Ascending aorta (tissue), 2 donors: ENCODE measurements at places on chromosomes 7 and 10. TPM values are rescaled to one million over a fixed set of nuclear protein-coding genes. Genes with fewer than 3 reads are reported as not detected.

SEMA3E gene
- total RNA-seq: 4.3 TPM

SORCS3 gene
- total RNA-seq: not detected

DNA sequence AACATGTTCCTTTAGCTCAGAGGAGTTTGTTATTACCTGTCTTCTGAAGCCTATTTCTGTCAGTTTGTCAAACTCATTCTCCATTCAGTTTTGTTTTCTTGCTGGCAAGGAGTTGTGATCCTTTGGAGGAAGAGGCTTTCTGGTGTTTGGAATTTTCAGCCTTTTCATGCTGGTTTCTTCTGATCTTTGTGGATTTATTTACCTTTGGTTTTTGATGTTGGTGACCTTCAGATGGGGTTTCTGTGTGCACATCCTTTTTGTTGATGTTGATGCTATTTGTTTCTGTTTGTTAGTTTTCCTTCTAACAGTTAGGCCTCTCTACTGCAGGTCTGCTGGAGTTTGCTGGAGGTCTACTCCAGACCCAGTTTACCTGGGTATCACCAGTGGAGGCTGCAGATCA is 118.6 kb downstream of the PPP1R9A start:
- H3K36me3 ChIP-seq: no peaks in the 10 kb centered on the region
- H3K4me1 ChIP-seq: no peaks in the 10 kb centered on the region
- H3K4me3 ChIP-seq: no peak overlapping the region

- no peak for DNase-seq
- H3K4me1 ChIP-seq: no peaks in the 10 kb centered on the region
- H3K27me3 ChIP-seq: no peaks in the 10 kb centered on the region
- no peak overlapping the region for H3K4me3 ChIP-seq
Observed at GRCh38 chr10:96532523-96532922, 18.8 kb upstream of the TLL2 start.

- no peaks in the 10 kb centered on the region for H3K27me3 ChIP-seq
- DNase-seq: peak; percentile 24
- H3K4me1 ChIP-seq: no peaks in the 10 kb centered on the region
- H3K4me3 ChIP-seq: no peak overlapping the region
- H3K36me3 ChIP-seq: no peaks in the 10 kb centered on the region
Observed at GRCh38 chr10:132223156-132223590, 36.4 kb downstream of the DPYSL4 start.

- H3K4me1 ChIP-seq: no peaks in the 10 kb centered on the region
- H3K36me3 ChIP-seq: no peaks in the 10 kb centered on the region
- H3K27me3 ChIP-seq: no peaks in the 10 kb centered on the region
- no peak for DNase-seq
- no peak overlapping the region for H3K4me3 ChIP-seq
Observed at GRCh38 chr7:70421319-70421718, 710.6 kb upstream of the GALNT17 start.

DNA sequence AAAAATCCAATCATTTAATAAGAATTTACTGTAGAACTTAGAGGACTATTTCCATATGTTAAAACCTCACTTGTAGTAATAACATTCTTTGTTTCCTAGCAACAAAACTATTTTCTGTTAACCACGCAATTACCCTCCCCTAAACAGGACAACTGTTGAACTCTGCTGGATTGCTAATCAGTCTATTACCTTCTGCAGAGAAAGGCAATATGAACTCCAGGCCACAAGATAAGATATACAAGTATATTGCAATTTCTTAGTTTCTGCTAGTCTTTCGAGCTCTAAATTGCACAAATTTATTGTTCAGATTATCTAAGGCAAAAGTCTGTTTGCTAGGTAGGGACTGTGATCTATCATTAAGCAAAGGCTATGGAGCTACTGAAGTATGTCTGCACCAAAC is 920.1 kb upstream of the LRRN3 start:
- no peak for DNase-seq
- H3K4me3 ChIP-seq: no peak overlapping the region
- H3K27me3 ChIP-seq: no peaks in the 10 kb centered on the region
- H3K36me3 ChIP-seq: no peaks in the 10 kb centered on the region

ITGA8 gene
- total RNA-seq: 231 TPM

- H3K4me1 ChIP-seq: no peaks in the 10 kb centered on the region
- DNase-seq: no peak
- peak overlapping the region; percentile 49 for H3K4me3 ChIP-seq
- no peaks in the 10 kb centered on the region for H3K27me3 ChIP-seq
- peak overlapping the region; percentile 32 for H3K27ac ChIP-seq
Observed at GRCh38 chr10:13827076-13827797, 240.5 kb downstream of the PRPF18 start.

NUTM2D gene
- total RNA-seq: 10.9 TPM

MMD2 gene
- not detected for total RNA-seq

GRCh38 chr7:44889086-44889781 is 3.9 kb upstream of the PURB start:
- H3K4me3 ChIP-seq: no peak overlapping the region
- no peak for DNase-seq
- H3K27me3 ChIP-seq: no peaks in the 10 kb centered on the region
- H3K36me3 ChIP-seq: no peaks in the 10 kb centered on the region
- peaks cover 8% of the 10 kb centered on the region for H3K4me1 ChIP-seq

GRCh38 chr7:34136698-34137097 is 231.4 kb downstream of the BMPER start:
- H3K4me1 ChIP-seq: no peaks in the 10 kb centered on the region
- H3K27ac ChIP-seq: no peak overlapping the region
- no peak for DNase-seq

DNA sequence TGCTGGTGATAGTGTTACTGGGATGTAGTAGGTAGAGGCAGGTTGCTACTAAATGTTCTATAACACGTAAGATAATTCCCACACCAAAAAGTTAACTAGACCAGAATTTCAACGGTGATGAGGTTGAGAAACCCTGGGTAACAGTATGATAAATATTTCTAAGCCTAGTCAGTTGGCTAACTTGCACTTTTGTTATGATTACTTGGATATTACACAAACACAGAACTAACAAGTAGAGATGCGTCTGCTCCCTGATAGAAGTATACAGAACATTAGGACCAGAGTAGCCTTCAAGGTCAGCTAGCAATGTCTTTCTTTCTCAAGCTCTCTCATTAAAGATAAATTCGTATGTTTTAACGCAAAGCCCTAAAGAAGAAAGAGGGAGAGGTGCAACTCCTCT is 86.2 kb upstream of the FZD8 start:
- no peak overlapping the region for H3K4me3 ChIP-seq
- H3K27me3 ChIP-seq: no peaks in the 10 kb centered on the region
- no peaks in the 10 kb centered on the region for H3K4me1 ChIP-seq
- no peak for DNase-seq
- H3K27ac ChIP-seq: no peak overlapping the region
- H3K36me3 ChIP-seq: no peaks in the 10 kb centered on the region

SNX10 gene
- total RNA-seq: 3.5 TPM

- no peak for DNase-seq
- H3K27me3 ChIP-seq: no peaks in the 10 kb centered on the region
- no peak overlapping the region for H3K4me3 ChIP-seq
- H3K36me3 ChIP-seq: no peaks in the 10 kb centered on the region
- H3K4me1 ChIP-seq: no peaks in the 10 kb centered on the region
Observed at GRCh38 chr10:7585228-7585627, 81.5 kb downstream of the ITIH5 start.

ARHGEF35 gene
- total RNA-seq: 0.75 TPM

DNA sequence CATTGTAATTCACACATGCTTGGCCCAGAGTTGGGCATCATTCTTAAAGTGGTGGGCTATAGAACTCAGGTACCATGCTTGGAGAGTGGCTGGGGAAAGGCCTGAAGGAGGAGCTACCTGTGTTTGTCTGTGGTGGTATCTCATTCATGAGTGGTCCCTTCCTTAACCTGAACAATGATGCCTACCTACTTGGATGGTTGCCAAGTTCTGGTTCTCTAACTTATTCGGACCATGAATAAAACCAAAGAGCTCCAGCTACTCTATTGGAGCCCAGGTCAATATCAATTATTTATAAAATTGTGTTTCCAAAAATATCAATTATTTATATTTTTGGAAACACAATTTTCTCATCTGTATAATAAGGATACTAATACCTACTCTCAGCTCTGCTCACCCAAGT is 2.9 kb upstream of the GPR37 start:
- H3K36me3 ChIP-seq: no peaks in the 10 kb centered on the region
- peaks cover 2% of the 10 kb centered on the region for H3K4me1 ChIP-seq
- H3K27me3 ChIP-seq: no peaks in the 10 kb centered on the region
- no peak for DNase-seq
- no peak overlapping the region for H3K4me3 ChIP-seq

PTN gene
- 10.4 TPM for total RNA-seq

ZNF503 gene
- total RNA-seq: 28.8 TPM

DNA sequence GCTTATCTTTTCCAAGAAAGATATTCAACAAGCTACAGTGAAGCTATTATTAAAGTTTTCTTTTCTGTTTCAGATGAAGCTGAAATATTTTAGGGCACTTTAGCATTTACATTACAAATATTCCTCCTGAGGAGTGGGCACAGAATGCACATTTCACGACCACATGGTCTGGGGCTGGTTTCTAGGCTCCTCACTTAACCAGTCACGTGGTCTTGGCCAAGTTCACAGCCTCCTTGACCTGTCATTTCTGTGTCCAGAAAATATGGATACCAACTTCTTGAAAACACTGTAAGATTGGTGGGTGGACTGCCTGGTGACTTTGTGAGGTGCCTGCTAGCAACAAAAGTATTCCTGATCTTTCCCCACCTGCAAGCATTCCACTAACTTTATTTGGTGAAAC is 70.9 kb downstream of the FAM171A1 start:
- H3K4me1 ChIP-seq: no peaks in the 10 kb centered on the region
- H3K27me3 ChIP-seq: no peaks in the 10 kb centered on the region
- H3K36me3 ChIP-seq: no peaks in the 10 kb centered on the region
- no peak for DNase-seq
- no peak overlapping the region for H3K27ac ChIP-seq
- H3K4me3 ChIP-seq: no peak overlapping the region

- DNase-seq: no peak
- no peaks in the 10 kb centered on the region for H3K36me3 ChIP-seq
- no peaks in the 10 kb centered on the region for H3K27me3 ChIP-seq
- no peak overlapping the region for H3K4me3 ChIP-seq
- no peaks in the 10 kb centered on the region for H3K4me1 ChIP-seq
Observed at GRCh38 chr10:30697806-30698205, 68.3 kb upstream of the LYZL2 start.

DNA sequence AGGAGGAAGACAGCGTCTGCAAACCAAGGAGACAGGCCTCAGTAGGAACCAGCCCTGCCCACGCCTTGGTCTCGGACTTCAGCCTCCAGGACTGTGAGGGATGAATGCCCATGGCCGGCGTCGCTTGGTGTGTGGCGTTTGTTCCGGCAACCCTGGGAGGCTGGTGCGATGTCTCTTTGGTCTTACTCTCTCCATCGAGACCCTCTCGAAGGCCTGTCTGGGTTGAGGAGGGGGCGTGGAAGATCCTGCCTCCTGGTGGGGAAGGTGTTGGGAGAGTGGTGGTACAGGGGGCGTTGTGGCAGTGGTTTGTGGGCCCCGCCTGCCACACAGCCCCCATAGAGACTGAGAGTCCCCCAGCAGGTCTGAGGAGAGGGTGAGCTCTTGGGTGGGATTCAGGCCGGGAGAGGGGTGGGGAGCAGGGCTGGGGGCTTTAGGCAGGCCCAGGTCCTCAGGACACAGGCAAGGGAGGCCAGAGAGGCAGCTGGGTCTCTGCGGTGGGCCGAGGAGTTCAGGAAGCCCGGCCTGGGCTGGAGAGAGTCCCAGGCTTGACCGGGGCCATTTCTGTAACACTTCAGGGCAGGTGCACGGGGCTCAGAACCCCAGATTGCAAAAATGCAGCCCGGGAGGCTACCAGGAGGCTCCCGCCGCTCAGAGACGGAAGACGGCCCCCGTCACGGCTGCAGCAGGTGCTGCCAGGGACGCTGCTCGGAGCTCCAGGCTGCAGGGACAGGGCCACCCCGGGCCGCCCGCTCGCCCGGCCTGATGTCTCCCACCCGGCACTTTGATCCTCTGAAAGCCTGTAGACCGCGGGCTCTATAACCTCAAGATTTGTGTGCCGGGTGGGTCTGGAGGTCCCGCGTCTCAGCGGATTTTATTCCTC is 33.8 kb upstream of the PSMG3 start:
- H3K36me3 ChIP-seq: no peaks in the 10 kb centered on the region
- DNase-seq: no peak
- no peaks in the 10 kb centered on the region for H3K4me1 ChIP-seq
- no peaks in the 10 kb centered on the region for H3K27me3 ChIP-seq
- no peak overlapping the region for H3K4me3 ChIP-seq

DNA sequence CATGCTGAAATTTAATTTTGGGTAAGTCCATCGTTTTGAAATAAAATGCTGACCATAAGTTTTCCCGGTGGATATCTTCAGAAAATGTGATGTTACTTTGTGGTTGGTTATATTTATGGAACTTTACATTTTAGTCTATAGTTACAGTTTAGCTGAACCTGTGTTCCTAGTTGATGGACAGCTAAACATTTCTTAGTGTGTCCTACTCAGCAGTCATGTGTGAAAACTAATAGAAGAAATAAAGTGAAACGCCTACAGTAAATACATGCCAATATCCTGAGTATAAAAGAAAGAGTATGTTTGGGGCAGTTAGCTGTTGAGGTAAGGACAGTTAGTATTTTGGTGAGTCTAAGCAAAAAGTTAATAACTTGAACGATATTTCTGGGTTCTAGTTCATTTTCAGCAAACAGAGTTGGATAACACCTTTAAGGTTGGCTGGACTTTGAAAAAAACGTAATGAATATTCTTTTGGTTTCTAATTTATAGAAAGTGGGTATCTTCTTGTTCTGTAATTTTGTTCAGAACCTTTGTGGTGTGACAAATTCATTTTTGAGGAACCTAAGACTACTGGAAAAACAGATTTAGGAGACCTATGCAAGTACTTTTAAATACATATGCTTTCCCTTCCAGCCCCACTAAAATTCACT is 28.7 kb downstream of the LCOR start:
- H3K4me3 ChIP-seq: no peak overlapping the region
- H3K27me3 ChIP-seq: no peaks in the 10 kb centered on the region
- no peaks in the 10 kb centered on the region for H3K4me1 ChIP-seq
- H3K36me3 ChIP-seq: no peaks in the 10 kb centered on the region

CD36 gene
- 302 TPM for total RNA-seq

TRPV5 gene
- total RNA-seq: not detected

DNA sequence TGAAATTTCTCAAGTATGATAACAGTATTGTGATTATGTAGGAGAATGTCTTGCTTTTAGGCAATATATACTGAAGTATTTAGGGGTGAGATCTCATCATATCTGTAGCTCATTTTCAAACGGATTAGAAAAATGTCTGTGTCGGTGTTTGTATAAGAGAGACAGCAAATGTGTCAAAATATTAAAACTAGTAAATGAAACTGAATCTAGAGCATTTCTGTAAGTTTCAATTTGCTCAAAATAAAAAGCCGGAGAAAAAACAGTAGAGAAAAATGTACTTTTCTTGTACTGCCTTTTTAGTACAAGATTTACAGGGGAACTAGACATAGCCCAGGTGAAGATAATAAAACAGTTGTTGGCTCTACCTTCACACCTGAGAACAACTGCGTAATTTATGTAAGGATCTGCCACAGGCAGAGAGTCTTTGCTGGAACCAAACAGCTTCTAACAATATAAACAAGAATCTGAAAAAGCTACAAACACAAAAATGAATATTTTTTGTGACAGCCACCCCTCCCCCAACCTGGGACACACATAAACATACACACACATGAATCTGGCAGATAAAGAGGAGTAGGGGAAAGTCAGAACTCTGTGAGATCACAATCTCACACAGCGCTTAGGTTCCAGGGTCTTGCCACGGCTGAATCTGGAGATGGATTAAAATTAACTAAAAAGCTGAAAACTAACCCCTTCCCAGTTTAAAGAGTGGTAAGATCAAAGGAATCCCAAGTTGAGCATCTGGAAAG is 153.3 kb downstream of the AVL9 start:
- no peak overlapping the region for H3K27ac ChIP-seq
- H3K36me3 ChIP-seq: no peaks in the 10 kb centered on the region
- H3K4me3 ChIP-seq: no peak overlapping the region
- no peaks in the 10 kb centered on the region for H3K4me1 ChIP-seq
